NCI-H187 treated with DMSO at 0.1 percent for 48 hours (cell line): ENCODE measurements at places on chromosomes 11 and 22.
A peak's percentile ranks its signal among the peaks of the same experiment; 100 is the strongest.

DNA sequence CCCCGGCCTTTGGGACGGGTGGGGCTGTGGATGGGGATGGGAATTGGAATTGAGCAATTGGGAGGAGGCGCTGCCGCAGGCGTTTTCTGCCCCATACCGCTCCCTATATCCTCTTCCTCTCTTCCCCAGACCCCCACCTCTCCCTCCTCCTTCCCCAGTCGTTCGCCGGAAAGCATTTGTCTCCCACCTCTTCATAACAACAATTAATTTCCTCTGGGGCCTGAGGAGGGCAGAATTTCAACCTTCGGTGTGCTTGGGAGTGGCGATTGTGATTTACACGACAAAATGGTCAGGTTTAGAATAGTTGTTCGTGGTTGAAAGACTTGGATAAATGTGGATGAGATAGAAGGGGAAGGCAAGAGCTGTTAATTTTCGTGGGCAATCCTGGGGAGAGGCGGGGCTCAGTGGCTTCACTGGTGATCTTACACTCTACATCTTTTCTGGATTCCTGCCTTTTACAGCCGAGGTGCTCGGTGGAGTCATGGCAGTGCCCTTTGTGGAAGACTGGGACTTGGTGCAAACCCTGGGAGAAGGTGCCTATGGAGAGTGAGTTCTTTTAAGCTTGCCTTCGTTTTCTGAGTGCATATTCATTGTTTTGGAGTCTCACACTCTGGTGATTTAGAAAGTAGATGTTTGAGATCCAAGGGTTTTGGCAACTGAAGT is 1.5 kb downstream of the CHEK1 start:
- peak; percentile 38 for DNase-seq

DNA sequence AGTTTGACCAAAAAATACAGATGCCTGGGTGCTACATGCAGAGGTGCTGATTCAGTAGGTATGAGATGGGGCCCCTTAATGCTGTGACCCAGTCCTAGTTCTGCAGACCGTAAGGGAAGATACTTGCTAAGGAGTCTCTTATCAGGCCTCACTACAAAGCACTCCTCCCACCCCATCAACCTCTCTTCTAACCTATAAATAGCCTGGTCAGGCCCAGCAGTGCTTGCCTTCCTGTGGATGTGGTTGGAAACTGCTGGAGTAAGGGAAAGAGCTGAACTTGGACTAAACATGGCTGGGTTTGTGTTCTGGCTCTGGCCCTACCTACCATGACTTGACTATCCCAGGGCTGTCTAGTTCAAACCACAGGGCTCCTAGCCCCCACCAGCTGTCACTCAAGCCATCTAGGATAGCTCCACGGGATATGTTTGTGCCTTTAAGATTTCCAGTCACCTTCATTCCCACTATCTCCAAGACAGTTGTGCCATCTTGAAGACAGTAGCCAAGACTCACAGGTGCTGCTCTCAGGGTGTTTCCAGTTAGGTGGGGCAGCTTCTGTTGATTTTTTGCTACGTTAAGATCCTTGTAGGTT is 9.5 kb upstream of the DKK3 start:
- no peak for DNase-seq

DNA sequence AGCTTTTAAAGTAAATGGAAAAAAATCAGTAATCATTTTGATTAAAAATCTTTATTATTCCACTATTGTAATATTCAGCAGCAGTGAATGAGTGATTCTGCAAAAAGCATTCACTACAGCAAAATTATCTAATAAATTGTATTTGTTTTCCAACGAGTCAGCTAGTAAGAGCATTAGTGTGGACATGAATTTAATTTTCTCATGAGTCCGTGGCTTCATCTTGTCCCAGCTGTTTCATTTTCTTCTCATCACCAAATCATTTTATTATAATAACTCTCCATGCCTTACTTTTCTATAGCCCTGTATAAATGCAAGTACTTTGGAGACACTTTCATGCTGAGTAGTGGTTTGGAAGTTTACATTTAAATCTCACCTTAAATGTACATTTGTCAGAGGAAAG is 66.2 kb downstream of the FANCF start:
- DNase-seq: no peak

GRCh38 chr22:32411829-32412592 is at the start of gene RTCB:
TSS of gene RTCB (minus strand) at chr22:32412247. CDS start at chr22:32412156, 91 bp downstream.
- no peak for DNase-seq

DNA sequence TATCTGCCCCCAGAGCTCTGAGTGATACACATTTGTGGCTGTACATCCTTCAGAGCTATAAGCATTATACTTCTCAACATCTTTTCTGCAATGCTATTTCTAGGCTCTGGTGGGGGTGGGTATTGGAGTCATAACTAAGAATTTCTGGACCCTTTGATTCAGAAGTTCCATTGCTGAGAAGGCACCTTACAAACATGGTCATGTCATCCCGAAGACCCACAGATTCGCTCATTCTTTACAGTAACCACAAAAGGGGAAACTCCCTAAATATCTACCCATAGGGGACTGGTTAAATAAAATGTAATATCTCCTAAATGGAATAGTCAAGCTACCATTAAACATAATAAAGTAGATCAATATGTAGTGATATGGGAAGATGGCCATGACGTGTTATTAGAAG is 98.8 kb downstream of the PRR5L start:
- no peak for DNase-seq
